ENCODE measurements at places on chromosomes 5 and 9.

GRCh38 chr9:132283863-132284262 is 70.9 kb downstream of the SETX start:
- DNase-seq = no peak

- no peak for DNase-seq
Observed at GRCh38 chr5:66875315-66875714, 279.1 kb downstream of the MAST4 start.

GRCh38 chr5:53327811-53328334 is 152.6 kb upstream of the FST start:
- no peak for DNase-seq

GRCh38 chr5:58507715-58508114 is 16.5 kb downstream of the GAPT start:
- no peak for DNase-seq

DNA sequence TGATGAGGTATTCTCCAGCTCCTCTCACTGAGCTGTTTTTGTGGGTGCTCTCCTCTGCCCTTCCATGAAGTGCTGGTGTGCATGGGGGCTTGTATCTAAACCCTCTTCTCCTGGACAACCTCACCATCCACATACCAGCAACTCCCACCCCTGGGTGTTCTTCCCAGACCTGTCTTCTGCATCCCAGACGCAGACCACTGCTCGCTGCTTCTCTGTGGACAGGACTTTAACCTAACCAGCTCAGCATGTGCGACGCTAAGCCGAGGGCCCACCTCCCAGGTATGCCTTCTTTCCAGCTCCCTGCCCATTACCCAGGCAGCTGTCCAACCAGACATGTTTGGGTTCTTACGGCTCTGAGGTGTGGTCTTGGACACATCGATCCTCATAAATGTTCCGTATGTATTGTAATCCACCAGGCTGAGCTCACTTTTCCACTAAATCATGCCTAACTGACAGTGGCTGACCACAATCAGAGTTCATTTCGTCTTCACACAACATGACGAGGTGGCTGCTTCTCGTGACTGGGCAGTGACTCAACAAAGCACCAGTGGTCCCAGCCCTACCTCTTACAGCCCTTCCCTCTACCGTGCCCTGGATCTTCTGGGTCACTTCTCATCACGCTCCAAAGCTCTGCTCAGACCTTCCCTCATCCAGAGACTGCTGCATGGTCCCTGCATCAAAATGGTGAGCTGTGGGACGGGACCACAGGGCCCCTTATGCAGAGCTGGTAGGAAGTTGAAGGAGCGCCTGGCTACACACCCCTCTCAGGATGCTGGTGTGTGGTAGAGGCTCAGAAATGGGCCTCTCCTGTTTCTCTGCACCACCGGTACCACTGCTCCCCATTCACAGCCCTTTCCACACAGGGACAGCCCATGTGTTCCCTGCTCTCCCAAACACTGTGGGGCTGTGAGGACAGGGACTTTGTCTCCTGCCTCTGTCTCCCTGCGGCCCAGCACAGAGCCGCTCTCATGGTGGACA is 9.6 kb upstream of the PTGES2 start:
- no peak for DNase-seq

- no peak for DNase-seq
Observed at GRCh38 chr5:68962757-68963484, 130.9 kb upstream of the SLC30A5 start.

DNA sequence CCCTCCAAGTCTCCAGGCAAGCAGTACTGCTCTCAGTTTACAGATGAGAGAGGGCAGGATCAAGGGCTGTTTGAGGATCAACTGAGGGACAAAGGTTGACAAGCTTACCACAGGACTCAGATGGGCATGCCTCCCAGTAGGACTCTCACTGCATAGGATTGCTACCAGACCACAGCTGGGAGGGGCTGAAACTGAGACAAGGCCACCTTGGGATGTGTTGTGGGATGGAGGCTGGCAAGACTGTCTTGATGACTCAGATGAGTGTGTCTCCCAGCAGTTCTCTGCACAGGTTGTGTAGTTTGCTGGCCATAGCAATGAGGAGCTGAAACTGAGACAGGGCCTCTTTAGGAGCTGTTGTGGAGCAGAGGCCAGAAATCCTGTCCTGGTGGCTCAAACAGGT is 222.2 kb upstream of the IRX1 start:
- DNase-seq = no peak
